ENCODE measurements at places on chromosomes 6 and 20.

GRCh38 chr20:14986656-14987055 is 649.2 kb upstream of the FLRT3 start:
- DNase-seq: no peak

DNA sequence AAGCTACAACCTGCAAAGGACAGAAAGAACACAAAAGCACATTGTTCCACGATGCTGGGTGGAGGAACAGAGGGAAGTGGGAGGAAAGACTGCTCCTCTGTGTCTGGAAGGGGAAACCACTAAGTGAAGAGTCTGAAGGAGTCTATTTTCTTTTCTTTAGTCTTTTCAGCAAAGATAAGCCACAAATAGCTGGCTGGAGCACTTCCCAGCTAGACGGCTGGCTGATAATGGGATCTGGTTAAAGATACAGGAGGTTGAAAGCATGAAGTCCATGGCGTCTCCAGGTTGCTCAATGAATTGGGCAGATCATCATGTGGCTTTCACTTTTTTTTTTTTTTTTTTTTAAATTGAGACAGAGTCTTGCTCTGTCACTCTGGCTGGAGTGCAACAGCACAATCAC is 154.0 kb upstream of the KCNG1 start:
- no peak for DNase-seq

DNA sequence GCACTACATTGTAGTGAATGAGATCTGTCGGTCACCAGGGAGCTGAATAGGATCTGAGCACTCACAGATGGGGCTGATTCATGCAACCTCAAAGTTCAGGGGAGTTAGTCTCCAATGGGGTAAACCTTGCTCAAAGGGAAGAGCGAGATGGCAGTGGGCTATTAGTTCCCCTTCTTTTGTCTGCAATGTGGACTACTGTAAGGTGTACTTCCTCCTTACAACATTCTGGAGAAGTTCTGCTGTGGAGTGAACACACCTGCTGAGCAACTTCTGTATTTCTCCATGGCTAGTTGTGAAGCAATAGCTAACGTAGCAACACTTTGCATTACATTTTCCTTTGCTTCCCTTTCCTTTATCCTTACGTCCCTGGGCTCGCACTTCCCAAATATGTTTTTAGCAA is 134.3 kb upstream of the B3GAT2 start:
- DNase-seq: no peak

GRCh38 chr6:2581011-2581410 is 169.7 kb downstream of the MYLK4 start:
- DNase-seq: no peak

GRCh38 chr6:160662842-160663241 is 1.2 kb downstream of the LPA start:
- no peak for DNase-seq

All from T47D (cell line).